Renal cortical epithelial cell (primary cell): ENCODE measurements at places on chromosomes 2 and 18. TPM values are rescaled to one million over a fixed set of nuclear protein-coding genes. Genes with fewer than 3 reads are reported as not detected.
A peak's percentile ranks its signal among the peaks of the same experiment; 100 is the strongest.

POTEJ gene
- total RNA-seq = not detected in 2 replicates

- DNase-seq = no peak
Observed at GRCh38 chr2:127676906-127677305, 1.6 kb upstream of the LIMS2 start.

- DNase-seq = no peak
Observed at GRCh38 chr2:191343796-191344338, 98.7 kb downstream of the MYO1B start.

GRCh38 chr18:58231930-58232329, 187.9 kb downstream of the NEDD4L start:
- DNase-seq = peak; percentile 74

GRCh38 chr2:191791953-191792560, 54.8 kb downstream of the CAVIN2 start:
- DNase-seq = no peak

GRCh38 chr2:147255812-147256211, 589.0 kb upstream of the ACVR2A start:
- no peak for DNase-seq

DNA sequence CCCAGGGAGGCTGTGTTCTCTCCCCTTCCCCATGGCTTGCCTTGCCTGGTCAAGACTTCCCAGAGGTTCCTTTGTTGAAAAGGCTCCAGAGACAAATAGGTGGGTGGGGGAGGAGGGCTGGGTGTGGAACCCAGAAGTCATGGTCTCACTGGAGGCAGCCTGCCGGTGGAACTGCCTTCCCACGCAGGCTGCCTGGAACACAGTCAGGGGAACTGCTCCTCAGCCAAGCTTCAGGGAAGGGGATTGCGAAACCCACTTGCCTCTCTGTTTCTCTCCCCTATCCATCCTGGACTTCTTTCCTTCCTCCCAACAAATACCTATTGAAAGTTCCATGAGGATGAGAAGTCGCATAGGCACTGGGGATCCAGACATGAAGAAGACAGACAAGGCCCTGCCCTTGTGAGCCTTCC, 31.6 kb downstream of the MARCO start:
- DNase-seq = peak; percentile 68

- no peak for DNase-seq
Observed at GRCh38 chr2:234293973-234294372, 202.9 kb downstream of the ARL4C start.

GRCh38 chr2:211990335-211990734, 548.3 kb downstream of the ERBB4 start:
- DNase-seq = no peak

CYP27C1 gene
- total RNA-seq = 1.5 and 1.7 TPM in 2 replicates

DNA sequence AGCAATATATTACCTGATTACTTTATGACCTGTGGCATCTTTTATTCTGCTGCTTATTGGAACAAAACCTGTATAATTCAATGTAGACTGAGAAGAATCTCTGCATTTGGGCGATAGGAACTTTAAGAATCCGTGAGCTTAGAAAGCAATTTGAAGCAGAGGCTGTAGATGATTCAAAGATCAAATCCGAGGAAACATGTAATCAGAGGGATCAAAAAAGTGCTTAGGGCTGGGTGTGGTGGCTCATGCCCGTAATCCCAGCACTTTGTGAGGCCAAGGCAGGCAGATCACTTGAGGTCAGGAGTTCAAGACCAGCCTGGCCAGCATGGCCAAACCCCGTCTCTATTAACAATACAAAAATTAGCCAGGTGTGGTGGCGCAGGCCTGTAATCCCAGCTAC, 198.4 kb downstream of the MTX2 start:
- DNase-seq = no peak

NR4A2 gene
- total RNA-seq = 0.15 TPM in 1 of 2 replicates, not detected in the other

DNA sequence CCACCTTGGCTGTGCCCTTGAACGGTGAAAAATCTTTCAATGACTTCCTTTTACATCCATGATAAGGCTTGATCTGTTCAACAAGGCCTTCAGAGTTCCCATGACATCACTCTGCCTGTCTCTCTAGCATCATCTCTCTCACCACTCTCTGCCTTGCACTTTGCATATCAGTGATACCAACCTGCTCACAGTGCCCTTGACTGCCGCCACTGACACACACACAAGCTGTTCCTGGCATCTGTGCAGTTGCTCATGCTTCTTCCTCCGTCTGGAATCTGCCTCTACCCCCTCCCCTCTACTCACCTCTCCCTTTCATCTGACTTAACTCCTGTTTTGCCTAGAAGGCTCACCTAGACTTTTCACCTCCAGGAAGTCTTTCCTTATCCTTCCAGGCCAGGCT, 79.1 kb upstream of the SEC11C start:
- no peak for DNase-seq

MAP2 gene
- total RNA-seq = 8.7 and 18.3 TPM in 2 replicates

DNA sequence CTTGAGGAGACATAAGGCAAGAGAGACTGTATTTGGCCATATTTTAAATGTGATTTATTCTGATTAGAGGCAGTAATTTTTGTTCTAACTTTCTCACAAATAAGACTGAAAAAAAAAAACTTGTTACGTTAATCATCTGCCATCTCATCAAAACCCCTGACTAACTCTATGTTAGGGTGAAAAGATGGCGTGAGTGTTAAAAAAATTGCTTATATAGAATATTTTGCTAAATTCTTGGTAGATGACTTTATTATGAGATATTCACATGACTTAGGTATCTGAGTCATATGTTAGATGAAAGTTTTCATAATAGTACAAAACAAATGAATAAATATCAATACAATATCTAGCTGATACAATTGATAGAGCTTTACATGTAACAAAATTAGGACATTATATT, 1508.7 kb upstream of the TMEFF2 start:
- no peak for DNase-seq

DNA sequence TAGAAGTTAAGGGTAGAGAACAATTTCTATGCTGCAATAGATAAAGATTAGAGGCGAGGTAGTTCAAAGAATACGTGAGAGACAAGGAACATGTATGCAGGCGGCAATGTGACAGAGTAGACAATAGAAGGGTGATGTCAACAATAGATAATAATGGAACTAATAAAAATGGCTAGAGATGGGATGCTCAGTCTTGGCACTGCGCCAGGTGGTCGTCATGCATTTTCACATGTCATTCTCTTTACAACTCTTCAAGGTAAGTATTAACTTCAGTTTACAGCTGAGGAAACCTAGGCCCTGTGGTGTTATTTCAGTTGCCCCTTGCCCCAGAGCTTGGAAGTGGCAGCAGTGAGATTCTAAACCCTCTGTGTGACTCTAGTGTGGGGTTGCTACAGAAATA, 890.7 kb upstream of the CELF4 start:
- DNase-seq = no peak

SLC9A2 gene
- 0.25 and 6.4 TPM in 2 replicates for total RNA-seq

SLC5A7 gene
- total RNA-seq = not detected in 2 replicates

GRCh38 chr2:215851696-215852095, 161.7 kb downstream of the MREG start:
- DNase-seq = no peak

DNA sequence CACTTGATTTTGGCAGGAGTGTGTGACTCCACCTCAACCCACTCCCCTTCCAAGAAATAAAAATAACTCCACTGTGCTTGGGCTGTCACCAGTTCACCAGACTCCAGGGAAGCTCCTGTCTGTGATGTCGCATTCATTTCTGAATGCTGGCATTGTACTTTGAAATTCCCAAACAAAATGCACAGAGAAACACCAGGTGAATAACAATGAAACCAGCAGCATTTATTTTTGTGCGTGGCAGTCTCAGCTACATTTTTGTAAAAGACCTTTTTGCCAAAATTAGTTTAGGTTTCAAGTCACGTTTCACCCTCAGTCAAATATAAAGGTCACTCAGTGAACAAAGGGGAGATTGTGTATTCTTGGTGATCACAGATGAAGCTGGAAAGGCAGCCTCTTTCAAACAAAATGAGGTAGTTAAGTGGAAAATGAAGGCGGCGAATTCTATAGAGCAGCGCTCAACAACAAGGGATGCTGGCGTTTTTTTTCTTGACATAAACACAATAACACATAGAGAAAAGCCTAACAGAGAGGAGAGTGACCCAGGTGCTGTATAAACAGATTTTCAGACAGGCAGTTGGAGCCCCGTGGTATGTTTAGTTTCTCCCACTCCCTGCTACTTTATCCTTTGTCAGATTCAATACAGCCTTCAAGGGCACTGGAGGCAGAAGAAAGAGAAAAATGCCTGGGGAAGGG, 210.3 kb upstream of the GCFC2 start:
- DNase-seq = no peak

- no peak for DNase-seq
Observed at GRCh38 chr2:29733213-29733612, 188.2 kb downstream of the ALK start.

- DNase-seq = peak; percentile 32
Observed at GRCh38 chr18:27005589-27005988, 140.1 kb upstream of the AQP4 start.

- no peak for DNase-seq
Observed at GRCh38 chr2:237685408-237685807, 58.0 kb downstream of the LRRFIP1 start.

ALPG gene
- not detected in 2 replicates for total RNA-seq

DNA sequence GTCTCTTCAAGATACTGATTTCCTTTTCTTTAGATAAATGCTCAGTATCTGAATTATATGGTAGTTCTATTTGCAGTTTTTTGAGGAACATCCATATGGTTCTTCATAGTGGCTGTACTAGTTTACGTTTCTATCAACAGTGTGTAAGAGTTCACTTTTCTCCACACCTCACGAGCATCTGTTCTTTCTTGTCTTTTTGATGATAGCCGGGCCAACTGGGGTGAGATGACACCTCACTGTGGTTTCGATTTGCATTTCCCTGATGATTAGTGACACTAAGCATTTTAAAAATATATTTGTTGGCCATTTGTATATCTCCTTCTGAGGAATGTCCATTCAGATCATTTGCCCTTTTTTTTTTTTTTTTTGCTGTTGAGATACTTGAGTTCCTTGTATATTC, 458.8 kb downstream of the SETBP1 start:
- no peak for DNase-seq

DNA sequence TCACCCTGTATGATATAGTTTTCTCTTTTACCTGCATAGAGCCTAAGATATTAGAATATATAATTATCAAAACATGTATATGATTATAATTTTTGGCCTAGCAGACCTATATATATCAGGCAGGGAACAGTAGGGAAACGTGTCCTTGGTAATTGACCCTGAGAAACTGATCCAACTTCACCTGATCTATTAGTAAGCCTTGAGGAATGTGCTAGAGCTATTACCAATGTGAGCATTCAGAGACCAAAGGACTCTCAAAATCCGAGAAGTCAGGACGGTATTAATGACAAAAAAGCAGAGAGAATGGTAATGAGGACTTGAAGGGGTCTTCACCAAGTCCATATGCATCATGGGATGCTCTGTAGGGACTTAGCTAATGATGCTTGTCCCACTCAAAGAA, 571.9 kb downstream of the CPS1 start:
- DNase-seq = peak; percentile 36

TRIM43 gene
- total RNA-seq = 0.05 TPM in 1 of 2 replicates, not detected in the other

GRCh38 chr18:36851202-36851590, 22.3 kb downstream of the KIAA1328 start:
- DNase-seq = no peak

DNA sequence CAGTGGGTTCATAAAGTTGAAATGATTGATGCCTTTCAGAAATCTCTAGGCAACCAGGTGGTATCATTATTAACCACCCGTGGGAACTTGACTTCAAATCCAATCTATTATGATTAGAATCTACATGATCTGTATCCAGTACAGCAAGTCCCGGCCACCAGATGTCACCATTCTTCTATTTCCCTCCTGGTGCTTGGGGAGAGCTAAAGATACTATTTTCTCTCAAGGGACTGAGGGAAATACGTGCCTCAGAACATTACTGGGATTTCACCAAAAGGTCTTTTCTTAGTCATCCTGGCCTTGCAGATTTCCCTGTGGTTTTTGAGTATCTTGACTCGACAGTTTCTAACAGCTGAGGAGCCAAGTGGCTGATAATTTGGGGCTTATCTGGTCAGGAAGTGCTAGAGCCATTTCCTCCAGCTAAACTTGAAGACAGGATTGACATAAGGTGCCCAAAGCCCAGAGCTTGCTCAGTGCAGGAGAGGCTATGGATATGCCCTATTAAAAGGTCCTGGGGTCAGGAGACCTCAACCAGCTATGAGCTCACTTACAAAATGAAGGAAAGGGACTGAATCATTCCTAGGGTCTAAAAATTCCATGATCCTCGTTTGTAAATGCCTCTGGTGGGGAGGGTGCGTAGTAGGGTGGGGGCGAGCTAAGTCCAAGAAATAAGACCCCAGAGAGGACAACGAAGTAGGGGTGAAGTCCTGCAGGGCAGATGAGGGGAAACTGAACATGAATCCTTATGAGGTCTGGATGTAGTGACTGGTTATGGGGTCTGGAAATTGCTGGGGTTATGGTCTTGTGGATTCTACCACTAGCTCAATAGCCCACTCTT, 135.4 kb upstream of the MGAT5 start:
- DNase-seq = peak; percentile 94

- no peak for DNase-seq
Observed at GRCh38 chr2:204663816-204664425, 118.6 kb downstream of the PARD3B start.

INO80B gene
- 8.7 and 27.2 TPM in 2 replicates for total RNA-seq

DNA sequence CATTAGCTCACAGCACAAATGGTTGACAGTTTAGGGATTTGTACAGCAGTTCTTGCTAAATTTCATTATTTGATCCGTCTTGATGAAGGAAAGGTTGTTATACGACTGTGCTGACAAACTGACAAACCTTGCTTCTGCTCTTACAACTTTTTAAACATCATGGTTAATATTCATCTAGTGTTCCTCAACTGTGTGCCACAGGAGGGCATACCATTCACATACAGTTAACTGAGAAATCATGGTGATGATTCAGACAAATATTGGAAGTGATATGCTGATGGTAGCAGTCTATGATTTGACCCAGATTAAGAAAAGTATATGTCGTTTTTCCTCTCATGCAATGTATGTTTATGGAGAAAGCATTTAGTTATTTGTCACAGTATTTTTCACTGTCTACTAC, 129.8 kb upstream of the FSIP2 start:
- DNase-seq = peak; percentile 80

- DNase-seq = no peak
Observed at GRCh38 chr2:239858179-239858578, 167.0 kb downstream of the NDUFA10 start.

- no peak for DNase-seq
Observed at GRCh38 chr2:186064507-186064906, 325.9 kb downstream of the FSIP2 start.

DNA sequence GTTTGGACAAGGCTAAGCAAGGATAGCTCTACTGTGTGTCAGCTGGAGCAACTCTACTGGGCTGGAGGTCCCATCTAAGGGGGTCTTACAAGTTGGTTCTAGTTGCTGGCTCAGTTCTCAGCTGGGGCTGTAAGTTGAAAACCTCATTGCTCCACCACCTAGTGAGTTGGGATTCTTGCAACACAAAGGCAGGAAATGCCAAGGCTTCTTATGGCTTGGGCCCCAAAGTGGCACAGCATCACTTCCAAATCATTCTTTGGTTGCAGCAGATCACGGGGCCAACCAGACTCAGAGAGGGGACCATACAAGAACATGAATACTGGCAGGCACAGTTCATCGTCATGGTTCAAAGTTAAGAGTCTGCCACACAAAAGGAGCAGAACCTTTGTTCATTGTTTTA, 332.7 kb downstream of the LRRTM1 start:
- DNase-seq = no peak
